Activated CD4-positive, alpha-beta T cell treated with anti-CD3 and anti-CD28 coated beads, Interleukin-2, amount 10 ng/mL, durations not matched to agents 7 days and 5 days (primary cell): ENCODE measurements at places on chromosomes 1 and 21. TPM values are rescaled to one million over a fixed set of nuclear protein-coding genes. Genes with fewer than 3 reads are reported as not detected.

- peak within 1 kb of the TSS; percentile 59 for H3K4me3 ChIP-seq
- H3K4me1 ChIP-seq: peaks cover 23% of the 10 kb centered on the region
- DNase-seq: peak; percentile 30
- peaks cover 74% of the 10 kb centered on the region for H3K27me3 ChIP-seq
These were observed at the start of gene CNIH3 for GRCh38 chr1:224615861-224616755. TSS of gene CNIH3 (plus strand) at chr1:224616317. CDS start at chr1:224617175, 858 bp downstream.

DNA sequence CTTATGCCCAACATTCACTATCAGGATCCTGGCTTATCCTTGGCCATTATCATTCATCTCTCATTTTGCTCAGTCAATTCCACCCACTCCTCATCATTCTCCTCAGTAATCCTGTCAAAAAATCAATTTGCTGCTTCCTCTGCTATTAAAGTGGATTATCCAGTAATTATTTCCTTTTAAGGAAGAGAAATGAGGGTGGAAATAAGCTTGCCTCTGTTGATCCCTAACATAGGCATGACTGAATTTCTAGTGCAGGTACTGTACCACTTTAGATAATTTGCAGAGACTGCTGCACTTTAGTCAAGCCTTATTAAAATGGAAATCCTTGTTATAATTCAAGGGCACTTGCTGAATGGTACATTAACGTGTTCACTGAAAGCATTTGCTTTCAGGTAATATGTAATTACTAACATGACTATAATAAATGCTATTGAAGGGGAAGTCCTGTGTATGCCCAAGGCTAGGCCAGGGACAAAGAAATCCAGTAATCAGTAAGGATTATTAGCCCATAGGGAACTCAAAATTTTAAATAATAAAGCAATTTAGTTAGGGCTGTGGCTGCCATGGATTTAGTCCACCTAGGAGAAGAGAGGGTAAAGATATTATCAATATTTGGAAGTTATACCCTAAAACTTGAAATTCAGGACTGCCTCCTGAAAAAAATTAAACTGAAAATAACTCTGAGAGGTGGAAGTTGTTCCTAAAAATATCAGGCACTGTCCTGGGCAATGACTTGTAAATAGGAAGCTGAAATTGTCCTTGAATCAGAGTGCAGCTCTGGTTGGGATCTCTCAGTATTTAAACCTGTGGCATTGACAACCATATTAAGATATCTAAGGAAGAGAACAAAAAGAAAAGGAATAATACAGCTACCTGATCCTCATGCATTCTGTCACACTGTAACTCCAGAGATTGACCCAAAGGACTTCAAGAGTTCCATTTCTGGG lies 43.4 kb downstream of the RGS2 start:
- H3K4me3 ChIP-seq: no peak overlapping the region
- peaks cover 9% of the 10 kb centered on the region for H3K27me3 ChIP-seq
- no peaks in the 10 kb centered on the region for H3K36me3 ChIP-seq
- H3K27ac ChIP-seq: no peak overlapping the region
- no peaks in the 10 kb centered on the region for H3K4me1 ChIP-seq

RGS8 gene
- total RNA-seq: not detected

REN gene
- total RNA-seq: not detected

ZSWIM5 gene
- 0.62 TPM for total RNA-seq
